ENCODE measurements at places on chromosomes 7 and 10. TPM values are rescaled to one million over a fixed set of nuclear protein-coding genes. Genes with fewer than 3 reads are reported as not detected.

EGFR gene
- 22.5 TPM for total RNA-seq

RPEL1 gene
- total RNA-seq: 0.21 TPM

ATOH7 gene
- total RNA-seq: 1.0 TPM

CDK6 gene
- total RNA-seq: 124 TPM

GDF2 gene
- total RNA-seq: not detected

GRCh38 chr7:157554393-157555238 lies 217.8 kb downstream of the DNAJB6 start:
- no peak for DNase-seq

GRCh38 chr10:51403521-51403920 lies 295.9 kb downstream of the CSTF2T start:
- DNase-seq: no peak

DNA sequence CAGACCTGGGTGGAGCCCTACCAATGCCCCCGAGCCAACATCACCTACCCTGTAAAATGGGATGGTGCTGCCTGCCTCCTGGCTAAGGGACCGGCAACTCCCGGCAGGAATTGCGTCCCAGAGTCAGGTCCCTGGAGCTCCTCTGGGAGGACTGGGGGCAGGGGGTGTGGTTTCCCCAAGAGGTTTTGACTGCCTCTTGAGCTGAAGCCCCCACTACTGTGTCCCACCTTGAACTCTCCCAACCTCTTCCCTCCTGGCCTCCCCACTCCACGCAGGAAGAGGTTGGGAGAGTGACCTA lies 1.3 kb downstream of the SH2B2 start:
- DNase-seq: no peak

TAS2R41 gene
- not detected for total RNA-seq

- DNase-seq: peak; percentile 21
These were observed 108.9 kb upstream of the FRMD4A start for GRCh38 chr10:14439451-14440259.

ZPBP gene
- not detected for total RNA-seq

HOXA1 gene
- 5.5 TPM for total RNA-seq

CHN2 gene
- 3.2 TPM for total RNA-seq

GRCh38 chr7:86943447-86943846 lies 116.0 kb downstream of the ELAPOR2 start:
- DNase-seq: no peak

MYO3A gene
- total RNA-seq: not detected

DNA sequence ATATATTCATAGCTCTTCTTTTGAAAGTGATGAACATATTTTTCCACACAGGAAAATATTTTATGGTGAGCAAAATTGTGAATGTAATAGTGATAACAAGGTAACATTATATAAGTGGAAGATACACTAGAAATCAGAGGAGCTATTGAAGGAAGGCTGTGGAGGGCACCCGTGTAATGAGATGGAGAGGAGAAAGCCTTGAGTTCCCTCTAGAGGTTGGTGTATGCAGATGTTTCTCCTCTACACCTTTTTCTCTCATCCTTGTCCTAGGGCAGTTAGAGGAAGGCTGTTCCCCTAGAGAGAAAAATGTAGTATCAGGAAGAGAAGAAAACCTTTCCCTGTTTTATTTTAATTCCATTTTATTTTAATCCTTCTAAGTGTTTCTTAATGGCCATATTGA lies 54.6 kb upstream of the NRG3 start:
- no peak for DNase-seq

DNA sequence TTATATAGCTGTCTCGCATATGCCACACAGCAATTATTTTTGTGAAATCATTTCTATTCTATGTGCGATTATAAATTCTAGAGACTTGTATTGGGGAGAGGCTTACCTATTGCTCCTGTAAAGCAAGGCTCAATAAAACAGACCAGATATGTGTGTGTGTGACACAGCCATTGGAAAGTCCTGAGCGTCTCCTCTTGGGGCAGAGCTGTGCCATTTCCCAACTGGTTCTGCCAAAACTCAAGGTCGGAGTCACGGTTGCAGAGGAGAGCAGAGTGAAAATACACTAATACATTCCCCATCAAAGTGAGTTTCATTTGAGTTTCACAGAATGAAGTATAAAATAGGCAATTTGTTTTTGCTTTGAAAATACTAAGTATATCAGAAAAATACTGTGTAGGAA lies 567.4 kb upstream of the FZD8 start:
- DNase-seq: no peak

GRCh38 chr7:112362053-112362650 lies 88.1 kb upstream of the IFRD1 start:
- DNase-seq: peak; percentile 67

DNA sequence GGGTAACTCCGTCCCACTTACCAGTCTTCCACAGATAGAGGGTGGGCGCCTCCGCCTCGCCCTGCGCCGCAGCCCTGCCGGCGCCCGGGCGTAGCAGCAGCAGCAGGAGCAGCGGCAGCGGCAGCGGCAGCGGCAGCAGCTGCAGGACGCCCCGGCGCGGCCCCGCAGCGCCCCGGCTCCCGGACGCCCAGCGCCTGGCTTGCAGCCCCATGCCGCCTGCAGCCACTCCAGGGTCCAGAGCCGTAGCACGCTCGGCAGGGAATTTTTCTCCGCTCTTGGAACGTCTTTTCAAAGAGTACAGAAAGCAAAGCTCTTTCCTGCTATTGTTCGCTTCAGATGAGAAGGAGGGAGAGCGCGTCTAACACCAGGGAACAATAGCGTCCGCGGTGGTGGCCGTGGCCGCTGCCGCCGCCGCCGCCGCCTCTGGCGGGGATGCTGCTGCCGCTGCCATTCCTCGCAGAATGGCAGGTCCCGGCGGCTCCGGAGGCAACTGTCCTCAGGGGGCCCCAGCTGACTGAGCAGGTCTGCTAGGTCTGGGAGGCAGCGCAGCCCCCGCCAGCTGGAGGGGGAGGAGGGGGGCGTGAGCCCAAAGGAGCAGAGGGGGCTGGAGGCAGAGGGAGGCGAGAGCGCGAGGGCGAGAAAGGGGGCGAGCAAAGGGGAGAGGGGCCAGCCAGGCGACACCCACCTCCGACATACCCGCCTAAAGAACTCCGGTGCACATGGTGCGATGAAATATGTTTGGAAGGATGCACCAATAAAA lies at the start of gene THSD7A:
Gene THSD7A, minus strand, starts transcription at position 463 of the 760 bp plus-strand sequence. Its CDS starts 252 bp downstream, at position 211.
- peak; percentile 59 for DNase-seq

DNA sequence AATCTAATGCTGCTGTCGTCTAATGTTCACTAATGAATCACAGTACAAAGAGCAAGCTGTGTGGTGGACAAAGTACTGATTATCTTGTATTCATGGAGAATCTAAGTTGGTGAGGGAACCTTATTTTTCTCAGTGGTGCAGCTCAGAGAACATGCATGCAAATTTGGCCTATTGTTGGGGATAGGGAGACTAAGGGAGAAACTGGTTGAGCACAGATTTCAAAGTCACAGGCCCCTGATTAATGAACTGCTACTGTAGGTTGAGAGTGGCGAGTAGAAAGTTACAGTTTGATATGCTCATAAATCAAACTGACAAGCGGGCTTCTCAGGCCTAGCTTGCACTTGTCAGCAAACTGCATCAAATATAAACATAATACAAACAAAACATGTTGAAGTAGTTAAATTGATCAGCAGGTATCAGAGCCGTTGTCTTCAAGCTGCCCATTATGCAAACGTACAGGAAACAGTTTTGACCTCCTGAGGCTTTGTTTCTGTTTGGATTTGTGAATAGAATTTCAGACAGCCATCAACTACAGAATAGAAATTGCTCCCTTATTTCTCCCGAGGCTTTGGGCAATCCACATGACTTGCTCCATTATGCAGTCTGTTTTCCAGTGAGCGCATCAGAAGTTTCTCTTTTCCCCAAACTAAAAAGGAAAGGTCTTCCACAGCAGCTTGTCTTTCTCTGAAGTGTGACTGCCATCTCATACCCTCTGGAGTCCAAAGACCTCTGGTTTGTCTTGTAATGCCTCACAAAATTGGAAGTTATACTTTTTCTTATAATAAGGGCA lies 215.8 kb downstream of the FOXP2 start:
- no peak for DNase-seq

GRCh38 chr10:78752708-78753107 lies 316.1 kb upstream of the ZMIZ1 start:
- DNase-seq: no peak

IGFBP3 gene
- total RNA-seq: 207 TPM

NAT16 gene
- total RNA-seq: not detected

CREB5 gene
- total RNA-seq: 4.0 TPM

SLC13A1 gene
- not detected for total RNA-seq

DNA sequence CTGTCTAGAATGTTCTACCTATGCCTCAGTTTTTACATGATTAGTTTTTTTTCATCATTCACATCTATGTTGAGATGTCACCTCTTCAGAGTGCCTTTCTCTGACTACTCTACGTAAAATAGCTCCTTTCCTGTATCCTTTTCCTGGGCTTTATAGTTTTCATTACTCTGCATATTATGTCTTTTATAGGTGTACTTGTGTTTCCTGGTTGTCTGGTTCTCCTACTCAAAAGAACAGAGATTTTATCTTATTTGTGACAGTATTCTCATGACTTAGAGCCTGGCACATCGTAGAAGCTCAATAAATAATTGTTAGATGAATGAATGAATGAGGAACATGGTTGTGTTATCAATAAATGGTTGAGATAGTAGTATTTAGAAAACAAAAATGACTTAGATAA lies 17.9 kb downstream of the STEAP1 start:
- DNase-seq: no peak

GRCh38 chr10:119702583-119702982 lies 23.3 kb upstream of the INPP5F start:
- DNase-seq: no peak

CHST12 gene
- total RNA-seq: 8.6 TPM

DNA sequence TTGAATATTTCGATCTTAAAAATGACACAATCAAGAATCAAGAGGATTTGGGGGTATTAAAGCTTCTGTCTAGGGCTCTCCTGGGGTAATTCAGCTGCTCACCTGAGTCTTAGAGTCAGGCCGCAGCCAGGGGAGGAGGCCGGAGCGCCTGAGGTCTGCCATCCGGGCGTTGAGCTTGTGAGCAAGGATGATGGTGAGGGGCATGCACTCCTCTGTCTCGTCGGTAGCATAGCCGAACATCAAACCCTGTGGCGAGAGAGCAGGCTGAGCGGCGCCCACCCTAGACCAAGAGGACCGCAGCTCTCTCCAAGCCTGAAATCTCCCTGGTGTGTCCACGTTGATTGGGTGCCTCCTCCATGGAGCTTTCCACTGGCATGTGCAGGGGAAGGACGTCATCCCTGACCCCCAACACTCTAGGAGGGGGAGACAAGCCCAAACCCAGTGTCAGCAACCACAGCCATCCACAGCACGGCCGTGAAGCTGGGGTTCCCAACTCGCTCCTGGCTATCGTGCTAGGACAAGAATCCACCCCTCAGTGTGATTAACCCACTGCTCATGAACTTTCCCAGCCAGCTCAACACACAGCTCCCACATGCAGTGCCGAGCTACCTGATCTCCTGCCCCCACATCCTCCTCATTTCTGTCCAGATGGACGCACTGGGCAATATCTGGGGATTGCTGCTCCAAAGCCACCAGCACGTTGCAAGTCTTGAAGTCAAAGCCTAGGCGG lies 9.2 kb downstream of the MAT1A start:
- no peak for DNase-seq

DNA sequence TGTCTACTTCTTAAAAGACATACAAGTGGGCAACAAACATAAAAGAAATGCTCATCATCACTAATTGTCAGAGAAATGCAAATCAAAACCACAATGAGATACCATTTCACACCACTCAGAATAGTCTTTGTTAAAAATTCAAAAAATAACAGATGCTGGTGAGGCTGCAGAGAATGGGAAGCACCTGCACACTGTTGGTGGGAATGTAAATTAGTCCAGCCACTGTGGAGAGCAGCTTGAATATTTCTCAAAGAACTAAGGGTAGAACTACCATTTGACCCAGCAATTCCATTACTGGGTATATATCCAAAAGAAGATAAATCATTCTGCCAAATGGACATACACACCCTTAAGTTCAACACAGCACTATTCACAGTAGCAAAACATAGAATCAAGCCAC lies 61.8 kb upstream of the STEAP1 start:
- no peak for DNase-seq

SKIDA1 gene
- 0.26 TPM for total RNA-seq

DNA sequence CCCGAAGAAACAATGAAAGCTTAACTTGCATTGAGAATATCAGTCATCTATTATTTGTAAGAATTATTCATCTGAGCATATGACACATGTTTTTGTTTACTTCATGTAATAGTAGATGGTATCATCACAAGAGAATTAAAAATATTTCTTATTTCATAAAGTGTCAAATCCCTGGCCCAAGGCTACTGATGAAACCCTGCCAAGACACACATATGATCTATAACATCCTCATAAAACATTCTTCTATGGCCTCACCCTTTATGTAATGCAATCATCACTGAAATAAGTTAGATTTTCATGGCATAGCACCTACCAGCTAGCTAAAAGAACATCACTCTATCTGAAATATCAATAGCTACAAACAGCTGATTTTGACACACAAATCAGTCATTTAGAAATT lies 385.6 kb upstream of the PHF14 start:
- no peak for DNase-seq

DNA sequence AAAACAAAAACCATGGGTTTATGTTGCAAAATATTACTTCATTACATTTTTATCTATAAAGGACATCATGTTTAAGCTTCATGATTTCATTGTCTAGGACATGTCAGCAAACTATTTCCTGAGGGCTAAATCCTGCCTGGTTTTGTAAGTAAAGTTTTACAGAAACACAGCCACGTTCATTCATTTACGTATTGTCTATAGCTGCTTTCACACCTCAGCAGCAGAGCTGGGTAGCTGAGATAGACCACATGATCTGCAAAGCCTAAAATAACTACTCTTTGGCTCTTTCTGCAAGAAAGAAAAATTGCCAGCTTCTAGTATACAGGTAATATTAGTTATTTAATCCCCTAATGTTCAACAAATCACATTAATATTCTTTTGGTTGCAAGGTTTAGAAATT lies 12.7 kb upstream of the PIP4K2A start:
- no peak for DNase-seq

DNA sequence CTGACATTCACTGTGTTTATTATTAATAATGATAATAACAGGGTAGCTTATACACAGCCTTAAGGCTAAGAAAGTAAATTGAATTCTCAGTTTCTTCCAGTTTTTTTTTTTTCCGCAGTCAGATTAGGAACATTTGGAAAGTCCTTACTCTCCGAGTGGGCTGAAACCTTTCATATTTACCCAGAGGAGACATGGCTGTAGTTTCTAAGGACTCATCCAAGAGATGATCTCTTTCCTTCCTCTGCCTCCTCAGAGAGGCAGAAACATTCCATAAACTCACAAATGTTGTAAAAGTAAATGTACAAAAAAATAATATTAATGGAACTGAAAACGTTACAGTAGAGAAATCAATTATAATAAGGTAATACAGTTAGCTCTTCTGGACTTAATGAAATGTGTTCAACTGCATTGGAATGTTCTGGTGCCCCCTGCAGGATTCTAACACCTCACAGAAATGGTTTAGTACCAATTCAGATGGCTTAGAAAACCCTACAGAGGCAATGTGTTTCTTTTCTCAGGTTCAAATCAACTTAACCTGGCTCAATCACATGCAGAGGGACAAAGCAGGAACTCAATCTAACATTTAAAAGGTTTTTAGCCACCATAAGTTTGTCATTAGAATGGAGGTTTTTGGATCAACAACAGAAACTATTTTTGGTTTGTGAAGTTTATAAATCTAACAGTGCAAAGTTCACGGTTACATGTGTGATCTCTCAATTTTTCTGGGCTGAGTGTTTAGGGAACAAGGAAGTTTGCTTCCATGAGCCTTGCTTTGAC lies 71.7 kb downstream of the ICA1 start:
- DNase-seq: peak; percentile 81

GRCh38 chr10:99742254-99742653 lies 10.2 kb downstream of the CUTC start:
- DNase-seq: no peak

GRCh38 chr7:139112316-139112715 lies 2.8 kb upstream of the ZC3HAV1 start:
- DNase-seq: no peak

FEZF1 gene
- not detected for total RNA-seq
